Testis (tissue), 5 donors: ENCODE measurements at places on chromosomes 3 and 15. TPM values are rescaled to one million over a fixed set of nuclear protein-coding genes. Genes with fewer than 3 reads are reported as not detected.

DNA sequence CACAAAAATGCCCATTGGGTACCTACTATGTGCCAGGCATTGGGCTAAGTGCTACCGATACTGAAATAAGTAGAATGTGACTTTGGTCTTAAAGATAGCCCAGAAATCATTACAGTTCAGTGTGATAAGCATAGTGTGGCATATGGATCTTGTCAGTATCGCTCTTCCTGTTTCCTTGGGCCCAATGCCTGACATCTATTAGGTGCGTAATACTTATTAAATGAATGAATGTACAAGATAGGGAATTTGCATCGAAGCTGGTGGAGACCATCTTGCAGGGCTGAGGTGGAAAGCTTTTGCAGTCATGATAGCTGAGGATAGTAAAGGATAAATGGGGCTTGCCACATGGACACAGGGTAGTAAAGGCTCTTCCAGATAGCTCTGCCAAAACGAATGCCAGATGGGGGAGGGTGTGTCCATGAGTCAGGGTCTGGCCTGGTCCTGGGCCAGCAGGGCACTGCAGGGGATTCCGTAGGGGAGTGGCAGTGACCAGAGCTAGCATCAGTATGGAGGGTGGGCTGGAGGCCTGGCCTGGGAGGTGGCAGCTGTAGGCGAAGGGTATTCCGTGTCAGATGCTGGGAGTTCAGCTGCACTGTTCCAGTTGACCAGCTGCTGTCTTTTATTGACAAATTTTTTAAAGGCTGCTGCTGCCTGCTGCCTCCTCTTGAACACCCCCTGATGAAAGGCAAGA lies 23.5 kb downstream of the TSEN2 start:
- DNase-seq = no peak

- peak; percentile 63 for DNase-seq
These were observed at the start of gene RASSF1 for GRCh38 chr3:50340448-50341329. TSS of gene RASSF1 (minus strand) at chr3:50340836. CDS start at chr3:50340805, 31 bp downstream.

DNA sequence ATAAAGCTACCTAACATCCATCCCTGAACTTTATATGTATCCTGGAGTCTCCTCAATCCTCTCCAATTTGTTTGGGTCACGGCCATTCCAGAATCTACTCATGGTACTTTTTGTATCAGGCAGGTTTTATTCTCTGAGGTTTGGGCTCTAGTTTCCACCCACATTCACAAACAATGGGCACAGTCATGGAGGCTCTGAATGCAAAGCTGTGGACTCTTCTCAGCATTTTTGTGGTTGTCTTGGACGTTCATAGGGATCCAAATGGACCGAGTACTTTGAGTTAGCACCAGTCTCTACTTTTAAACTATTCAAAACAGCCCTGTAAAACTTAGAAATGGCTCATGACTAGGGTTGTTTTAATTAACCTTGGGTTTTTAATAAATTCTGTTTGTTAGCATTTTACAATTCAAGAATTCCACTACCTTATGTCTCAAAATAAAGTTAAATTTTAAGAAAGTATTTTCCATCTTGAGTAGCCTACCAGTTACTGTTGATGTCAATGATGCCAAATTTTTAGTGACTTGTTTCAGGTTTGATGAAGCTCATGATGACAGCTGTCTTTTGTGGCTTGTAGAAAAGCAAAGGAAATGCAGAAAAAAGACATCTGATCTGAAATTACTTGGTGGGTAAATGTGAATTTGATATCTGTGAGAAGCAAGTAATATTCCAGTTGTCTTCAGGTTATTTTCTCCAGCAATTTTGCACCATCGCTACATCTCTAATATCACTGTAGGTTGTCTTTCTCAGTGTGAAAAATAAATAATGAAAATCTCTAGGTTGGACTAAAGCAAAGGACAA lies 275.7 kb upstream of the THBS1 start:
- no peak for DNase-seq

DNA sequence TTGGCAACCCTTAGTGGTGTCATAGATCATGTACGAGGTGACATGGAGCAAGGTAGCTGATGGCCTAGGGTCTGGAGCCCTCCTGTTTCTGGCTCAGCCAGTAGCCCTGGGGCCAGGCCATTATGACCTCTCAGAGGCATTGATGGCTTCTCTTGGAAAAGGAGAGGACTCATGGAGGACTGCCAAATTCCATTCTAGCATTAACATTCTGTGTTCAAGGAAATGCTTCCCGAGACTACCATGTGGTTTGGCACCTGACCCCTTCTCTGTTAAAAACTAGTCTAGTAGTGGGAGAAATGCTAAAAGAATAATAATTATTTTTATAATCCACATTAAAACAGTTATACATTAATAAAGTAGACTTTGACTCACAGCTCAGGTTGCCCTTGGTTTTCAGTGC lies 40.2 kb upstream of the ADAMTSL3 start:
- DNase-seq = peak; percentile 25

DNA sequence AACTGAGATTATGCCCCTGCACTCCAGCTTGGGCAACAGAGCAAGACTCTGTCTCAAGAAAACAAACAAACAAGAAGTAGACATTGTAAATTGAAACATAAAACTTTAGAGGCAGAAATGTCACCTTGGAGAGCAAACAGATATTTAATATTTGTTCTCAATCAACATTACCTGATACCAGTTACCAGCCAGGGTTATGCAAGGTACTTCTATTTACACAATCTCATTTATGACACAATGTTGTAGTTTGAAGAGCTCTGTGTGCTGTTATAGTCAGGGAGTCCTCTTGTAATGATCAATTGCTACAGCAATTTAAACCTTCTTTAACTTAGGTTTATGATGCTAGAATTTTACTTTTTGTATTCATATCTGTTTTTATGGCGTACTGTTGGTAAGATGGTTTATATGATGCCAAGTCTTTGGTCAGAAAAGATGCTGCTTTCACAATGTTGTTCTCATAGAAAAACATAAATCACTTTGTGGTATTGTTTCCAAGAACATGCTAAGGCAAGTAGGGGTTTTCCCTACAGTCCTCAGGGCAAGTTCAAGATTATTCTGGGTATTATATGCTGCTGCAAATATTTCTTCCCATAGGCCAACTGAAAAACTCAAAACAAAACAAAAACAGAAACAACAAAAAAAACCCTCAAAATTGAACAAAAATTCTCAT lies 173.5 kb downstream of the TNIK start:
- no peak for DNase-seq

ATP13A4 gene
- polyA plus RNA-seq = 0.98 TPM

TNNC1 gene
- 91.7 TPM for polyA plus RNA-seq

PEX11A gene
- 31.8 TPM for polyA plus RNA-seq
